Fibroblast of skin of scalp (primary cell): ENCODE measurements at places on chromosomes 5 and 9.

GRCh38 chr9:131555841-131556673 lies 10.7 kb downstream of the PRRT1B start:
- DNase-seq = no peak

DNA sequence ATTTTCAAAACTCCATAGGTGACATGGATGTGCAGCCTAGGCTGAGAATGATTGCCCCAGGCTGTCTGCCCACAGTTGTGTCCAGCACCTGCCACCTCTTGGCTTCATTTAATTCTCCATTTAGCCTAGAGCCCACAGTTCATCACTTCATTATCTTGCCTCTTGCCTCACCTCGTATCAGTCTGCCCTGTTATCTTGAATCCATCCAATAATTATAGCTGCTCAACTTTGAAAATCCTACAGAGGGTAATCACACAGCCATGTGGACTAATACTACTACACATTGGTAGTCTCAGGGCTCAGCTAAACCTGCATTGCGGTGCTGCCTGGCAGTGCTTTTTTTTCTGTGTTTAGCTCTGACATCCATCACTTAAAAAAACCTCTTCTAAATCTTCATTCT lies 7.4 kb downstream of the UGCG start:
- no peak for DNase-seq

- DNase-seq = peak; percentile 84
These were observed 628 bp downstream of the ATOSB start for GRCh38 chr9:35114840-35115628.

DNA sequence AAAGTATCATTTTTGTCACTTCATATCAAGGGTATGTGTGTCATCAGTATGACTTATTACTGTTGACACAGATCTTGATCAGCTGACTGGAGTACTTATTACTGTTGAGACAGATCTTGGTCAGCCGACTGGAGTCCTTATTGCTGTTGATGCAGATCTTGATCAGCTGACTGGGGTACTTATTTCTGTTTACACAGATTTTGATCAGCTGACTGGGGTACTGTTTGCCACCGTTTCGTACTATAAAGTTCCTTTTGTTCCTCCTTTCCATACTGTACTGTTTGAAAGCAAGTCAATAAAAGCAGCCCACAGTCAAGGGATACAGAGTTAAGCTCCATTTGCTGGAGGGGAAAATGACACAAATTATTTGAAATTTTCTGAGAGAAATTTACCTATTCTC lies 347.3 kb downstream of the CDH12 start:
- DNase-seq = no peak

DNA sequence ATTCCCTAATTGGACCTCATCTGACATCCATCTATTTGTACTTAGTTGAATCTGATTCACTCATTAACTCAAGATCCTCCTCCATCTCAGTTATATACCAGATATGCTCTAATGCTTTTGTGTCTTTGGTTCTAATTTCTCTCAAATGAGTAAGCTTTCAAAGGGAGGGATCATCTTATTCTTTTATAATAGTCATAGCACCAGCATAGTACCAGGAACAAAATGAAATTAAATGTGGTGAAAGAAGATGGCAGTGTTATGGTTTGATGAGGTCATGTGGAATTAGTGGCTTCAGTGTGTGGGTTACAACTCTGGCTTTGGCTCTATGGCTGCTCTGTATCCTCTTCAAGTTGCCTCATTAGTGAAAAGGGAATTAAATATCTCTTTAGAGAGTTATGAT lies 32.5 kb upstream of the ZNF366 start:
- DNase-seq = no peak

- no peak for DNase-seq
These were observed 2265.3 kb upstream of the C9orf72 start for GRCh38 chr9:29838491-29839020.

DNA sequence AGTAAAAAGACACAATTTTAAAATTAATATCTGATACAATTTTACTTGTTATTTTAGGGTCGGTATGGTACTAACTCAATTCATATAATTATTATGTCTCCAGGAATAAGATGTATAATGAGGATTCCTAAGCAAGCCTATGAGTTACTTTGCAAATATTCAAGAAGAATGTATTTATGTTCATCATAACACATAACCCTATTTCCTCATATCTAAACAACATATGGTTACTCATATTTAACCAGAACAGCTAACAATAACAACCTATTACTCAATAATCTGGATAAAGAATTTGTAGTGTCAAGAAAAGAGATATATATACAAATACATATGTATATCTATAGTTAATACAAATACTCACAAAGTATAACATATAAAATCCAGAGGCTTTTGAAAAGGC lies 285.9 kb downstream of the ARL15 start:
- peak; percentile 73 for DNase-seq

DNA sequence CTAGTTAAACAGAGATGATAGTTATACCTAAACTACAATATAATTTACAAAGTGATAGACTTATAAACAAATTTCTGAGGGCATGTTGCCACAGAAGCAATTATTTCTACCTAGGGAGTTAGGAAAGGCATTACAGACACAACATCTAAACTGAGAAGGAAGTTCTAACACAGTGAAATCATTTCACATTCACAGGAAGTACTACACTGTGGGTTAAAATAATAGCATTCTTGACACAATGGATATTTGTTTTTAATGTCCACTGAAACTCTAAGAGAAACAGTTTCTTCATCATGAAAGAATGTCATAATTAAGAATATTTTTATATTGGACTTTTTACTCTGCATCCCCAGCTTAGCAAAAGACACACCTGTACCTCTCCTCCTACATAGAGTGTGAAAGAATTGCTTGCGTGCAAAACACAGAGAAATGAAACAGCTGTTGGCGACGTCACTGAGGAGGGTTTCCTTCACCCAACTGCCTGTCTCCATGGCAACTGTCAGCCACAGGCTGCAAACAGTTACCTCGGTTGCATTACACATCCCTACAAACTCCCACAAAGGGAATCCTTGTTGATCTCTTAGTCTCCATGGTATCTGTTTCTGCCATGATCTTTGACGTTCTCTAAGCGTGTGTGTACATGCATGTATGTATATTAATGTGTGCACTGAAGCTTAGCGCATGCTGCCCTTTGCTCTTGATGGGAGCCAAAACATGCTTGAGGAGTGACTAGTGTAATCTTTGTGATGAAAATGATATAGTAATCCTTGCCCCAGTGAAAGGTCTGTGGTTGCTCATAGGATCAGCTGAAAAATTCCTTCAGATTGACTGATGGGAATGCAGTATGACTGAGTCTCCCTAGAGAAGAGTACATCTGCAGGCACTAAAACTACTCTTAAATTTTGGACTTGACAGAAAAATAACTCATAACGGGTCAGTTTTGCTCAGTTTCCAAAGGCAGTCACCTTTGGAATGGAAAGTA lies 168.5 kb downstream of the ACTL7B start:
- peak; percentile 88 for DNase-seq

DNA sequence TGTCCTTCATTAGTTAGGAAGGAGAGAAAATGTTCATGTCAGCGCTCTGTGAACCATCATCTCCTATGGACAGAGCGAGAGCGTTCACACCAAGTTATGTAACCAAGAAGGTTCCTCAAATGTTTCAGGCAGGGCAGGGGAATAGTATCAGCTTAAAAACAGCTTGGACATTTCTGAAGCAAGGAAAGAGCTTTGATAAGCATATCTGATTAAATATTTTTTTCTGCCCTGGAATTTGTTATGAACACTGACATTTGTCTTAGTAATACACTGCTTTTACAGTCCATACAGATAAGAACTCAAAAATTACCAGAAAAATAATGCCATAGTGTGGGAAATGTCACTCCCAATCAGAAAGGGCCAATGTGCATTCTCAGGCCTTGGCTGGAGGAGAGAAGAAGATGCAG lies 66.3 kb upstream of the LIFR start:
- DNase-seq = no peak

GRCh38 chr9:91433180-91433579 lies 9.5 kb upstream of the NFIL3 start:
- DNase-seq = peak; percentile 89

DNA sequence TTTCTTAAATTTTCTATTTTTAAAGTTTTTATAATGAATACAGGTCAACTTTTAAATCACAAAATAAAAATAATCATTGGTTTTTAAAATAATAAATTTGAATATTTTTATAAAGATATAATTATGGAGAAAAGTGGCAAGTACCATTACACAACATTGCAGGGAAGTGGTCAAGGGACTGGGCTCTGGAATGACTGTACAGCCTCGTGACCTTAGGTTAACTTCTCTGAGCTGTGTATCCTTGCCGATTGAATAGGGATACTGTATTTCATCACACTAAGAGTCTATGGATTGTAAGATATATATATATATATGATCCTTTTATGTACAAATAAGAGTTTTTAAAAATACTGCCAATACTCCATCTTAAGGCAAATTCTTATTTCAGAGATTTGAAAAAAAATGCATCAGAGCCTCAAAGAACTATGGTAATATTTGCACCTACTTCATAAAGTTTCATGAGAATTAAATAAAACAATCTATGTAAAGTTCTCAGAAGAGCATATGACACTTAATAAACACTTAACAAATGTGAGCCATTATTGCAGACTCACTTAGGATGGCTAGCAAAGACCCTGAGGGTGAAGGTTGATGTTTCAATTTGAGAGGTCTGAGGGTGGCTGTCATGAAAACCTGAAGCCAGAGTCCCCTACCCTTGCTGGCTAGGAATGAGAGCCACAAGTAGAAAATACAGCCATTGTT lies 136.5 kb downstream of the CCDC192 start:
- no peak for DNase-seq

DNA sequence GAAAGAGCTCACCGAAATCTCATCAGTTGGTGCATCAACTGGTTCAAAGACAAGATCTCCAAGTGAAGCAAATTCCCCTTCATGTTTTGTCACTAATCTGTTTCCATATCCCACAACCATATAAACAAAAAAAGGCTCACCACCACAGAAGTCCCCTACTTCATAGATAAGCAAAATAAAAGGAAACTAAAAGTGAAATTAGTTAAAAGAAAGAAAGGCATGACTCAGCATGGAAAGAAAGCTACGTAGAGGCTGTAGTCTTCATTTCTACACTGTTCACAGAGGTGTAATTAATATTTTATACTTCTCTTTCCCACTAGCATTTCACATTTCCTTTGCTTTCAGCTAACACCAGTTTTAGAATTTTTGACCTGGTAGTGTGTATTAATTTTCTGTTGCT lies 208.0 kb downstream of the CYLC2 start:
- DNase-seq = no peak

- peak; percentile 76 for DNase-seq
These were observed 24.3 kb upstream of the F2R start for GRCh38 chr5:76691467-76692273.

DNA sequence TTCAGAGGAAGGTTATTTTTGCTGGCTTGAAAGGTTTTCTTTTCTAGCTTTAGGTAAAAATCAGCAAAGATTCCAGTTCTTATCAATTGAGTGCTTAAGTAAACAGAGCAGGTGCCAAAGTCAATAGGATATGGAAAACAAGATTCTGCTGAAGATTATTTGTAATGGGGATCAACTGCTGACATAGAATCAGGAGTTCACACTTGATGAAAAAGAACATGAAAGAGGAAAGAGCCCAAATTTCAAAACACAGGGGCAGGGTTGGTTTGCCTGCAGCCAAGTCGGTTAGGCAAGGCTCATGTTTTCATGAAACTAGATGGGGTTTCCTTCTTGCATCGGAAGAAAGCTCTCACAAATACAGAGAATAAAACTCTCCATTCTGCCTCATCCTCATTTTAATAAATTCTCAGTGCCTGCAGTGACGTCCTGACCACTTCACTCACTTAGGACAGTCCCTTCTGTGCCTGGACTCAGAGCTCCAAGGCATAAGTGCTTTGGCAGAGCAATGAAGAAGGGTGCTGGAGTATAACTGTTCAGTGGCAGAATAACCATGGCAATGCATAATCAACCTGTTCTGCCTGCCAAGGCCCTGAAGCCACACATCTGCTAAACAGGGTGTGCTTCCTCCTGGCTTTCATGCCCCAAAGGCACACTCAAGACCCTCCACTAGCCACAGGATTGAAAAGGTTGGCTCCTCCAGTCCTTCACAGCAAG lies 179.6 kb downstream of the GNAQ start:
- DNase-seq = no peak

DNA sequence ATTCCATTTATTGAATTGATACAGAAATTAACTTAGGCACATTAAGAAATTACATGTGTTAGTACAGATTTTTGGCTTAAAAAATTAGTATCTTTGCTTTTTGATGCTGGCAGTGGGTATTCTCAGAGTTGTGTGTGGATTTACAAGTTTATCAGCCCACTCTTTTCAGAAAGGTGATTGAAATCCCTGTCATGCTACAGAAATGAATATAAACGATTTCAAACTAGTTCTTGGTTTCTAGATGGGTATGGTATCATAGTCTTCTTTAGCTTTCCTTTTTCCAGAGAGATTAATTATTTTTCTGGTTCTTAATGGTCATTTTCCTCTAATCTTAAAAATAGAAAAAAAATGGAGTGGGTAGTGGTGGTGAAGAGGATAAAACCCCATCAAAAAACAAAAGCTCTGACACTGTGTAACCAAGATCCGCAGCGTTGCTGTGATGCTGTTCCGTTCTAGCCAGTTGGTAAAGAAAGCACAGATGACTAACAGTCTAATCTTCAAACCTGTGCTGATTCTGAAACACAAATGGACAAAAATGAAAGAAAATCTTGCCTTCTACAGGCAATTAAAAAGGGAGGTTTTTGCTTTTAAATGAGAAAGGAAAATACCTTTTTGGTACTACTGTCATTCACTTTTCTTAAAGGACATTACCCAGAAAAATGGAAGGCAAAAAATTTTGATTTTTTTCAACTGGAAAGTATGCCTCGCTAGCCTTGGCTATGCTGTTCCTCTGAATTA lies 5.2 kb downstream of the LRRTM2 start:
- DNase-seq = no peak

DNA sequence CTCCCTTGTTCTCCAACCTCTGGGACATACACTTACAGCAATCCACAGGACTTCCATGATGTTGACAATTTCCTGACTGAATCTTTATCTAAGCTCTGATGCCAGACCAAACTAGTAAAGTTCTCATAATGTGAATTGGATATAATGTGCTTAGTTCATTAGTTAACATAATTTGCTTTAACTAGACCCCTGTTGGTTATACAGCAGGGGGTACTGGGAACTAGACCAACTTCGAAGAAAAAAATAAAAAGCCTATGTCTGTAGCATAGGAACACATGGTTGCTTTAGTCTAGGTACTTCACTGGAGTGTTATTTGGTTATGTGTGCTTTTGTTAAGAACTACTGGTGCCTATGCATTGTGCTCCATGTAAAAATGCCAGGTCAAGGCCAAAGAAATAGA lies 173.8 kb downstream of the ADAMTS6 start:
- no peak for DNase-seq
